ENCODE measurements at places on chromosomes 13 and 19.
A peak's percentile ranks its signal among the peaks of the same experiment; 100 is the strongest.

GRCh38 chr19:16702123-16702522, 17.5 kb upstream of the NWD1 start:
- DNase-seq, result peak; percentile 64

DNA sequence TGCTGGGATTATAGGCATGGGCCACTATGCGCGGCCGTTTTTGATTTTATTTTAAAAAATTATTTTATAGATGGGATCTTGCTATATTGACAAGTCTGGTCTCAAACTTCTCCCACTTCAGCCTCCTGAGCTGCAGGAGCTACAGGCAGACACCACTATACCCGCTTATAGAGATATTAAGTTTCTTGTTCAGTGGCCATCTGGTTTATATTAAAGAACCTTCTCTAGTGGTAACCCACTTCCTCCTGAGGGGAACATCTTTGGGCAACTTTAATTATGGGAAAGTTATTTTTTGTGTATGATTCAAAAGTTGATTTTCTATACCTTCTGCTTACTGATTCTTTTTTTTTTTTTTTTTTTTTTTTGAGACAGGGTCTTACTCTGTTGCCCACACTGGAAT, 172.7 kb downstream of the KLF5 start:
- peak; percentile 55 for DNase-seq

- no peak for DNase-seq
These were observed 572 bp downstream of the SHISA2 start for GRCh38 chr13:26051231-26051656.

- no peak for DNase-seq
These were observed 40.0 kb downstream of the COL4A1 start for GRCh38 chr13:110266983-110267382.

DNA sequence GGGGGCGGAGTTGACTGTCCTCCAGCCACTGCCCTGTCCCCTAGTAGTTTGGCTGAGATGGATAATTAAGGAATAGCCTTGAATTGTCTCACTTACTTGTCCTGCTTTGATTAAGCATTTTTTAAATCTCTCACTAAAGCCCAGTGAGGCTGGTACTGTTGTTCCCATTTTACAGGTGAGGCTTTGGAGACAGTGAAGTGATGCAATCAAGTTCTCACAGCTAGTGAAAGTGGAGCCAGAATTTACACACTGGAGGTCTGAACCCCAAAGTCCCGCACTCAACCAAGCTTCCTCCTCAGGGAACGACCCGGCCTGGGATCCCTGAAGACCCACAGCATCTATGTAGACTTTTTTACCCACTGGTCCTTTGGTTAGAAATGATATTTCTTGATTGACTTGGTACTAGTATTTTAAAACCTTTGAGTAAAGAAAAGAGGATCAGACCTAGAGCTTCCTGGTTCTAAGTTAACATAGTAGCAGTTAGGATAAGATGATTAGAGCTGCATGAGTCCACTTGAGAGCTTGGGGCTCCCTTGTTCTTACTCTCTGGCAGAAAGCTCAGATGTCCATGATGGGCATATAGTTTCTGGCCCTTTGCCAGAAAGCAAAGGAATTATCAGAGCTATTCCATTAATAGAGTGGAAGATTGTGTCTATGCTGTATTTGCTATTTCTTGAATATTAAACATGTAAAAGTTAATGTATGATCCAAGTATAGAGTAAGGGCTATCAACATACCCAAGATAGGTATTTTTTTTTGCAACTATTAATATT, 154.3 kb downstream of the LMO7 start:
- DNase-seq, result no peak

Data from EH (cell line).